Small intestine (tissue), 16 donors: ENCODE measurements at places on chromosomes 16 and 17. TPM values are rescaled to one million over a fixed set of nuclear protein-coding genes. Genes with fewer than 3 reads are reported as not detected.

- no peak for DNase-seq
Measured at GRCh38 chr16:88274847-88275246, 107.9 kb upstream of the ZNF469 start.

GRCh38 chr17:61502292-61502691 lies 50.1 kb downstream of the TBX4 start:
- DNase-seq, result no peak

DNA sequence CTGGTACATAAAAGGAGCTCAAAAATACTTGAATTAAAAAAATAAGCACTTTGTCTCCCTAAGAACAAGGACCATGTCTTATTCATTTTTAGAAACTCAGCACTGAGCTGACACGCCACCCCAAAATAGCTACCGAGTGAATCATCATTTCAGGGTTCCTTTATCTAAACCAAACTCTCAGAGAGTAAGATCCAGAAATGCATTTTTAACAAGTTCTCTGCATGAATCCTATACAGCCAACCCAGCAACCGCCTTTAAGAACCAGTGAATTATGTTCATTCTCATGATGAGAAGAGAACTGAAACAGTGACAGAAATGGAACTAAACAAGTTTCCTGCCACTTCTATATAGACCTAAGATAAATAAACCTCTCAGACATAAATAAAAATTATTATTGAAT lies 8.7 kb downstream of the C16orf87 start:
- no peak for DNase-seq

GRCh38 chr16:89149386-89149785 lies 22.2 kb upstream of the CDH15 start:
- DNase-seq, result no peak

DNA sequence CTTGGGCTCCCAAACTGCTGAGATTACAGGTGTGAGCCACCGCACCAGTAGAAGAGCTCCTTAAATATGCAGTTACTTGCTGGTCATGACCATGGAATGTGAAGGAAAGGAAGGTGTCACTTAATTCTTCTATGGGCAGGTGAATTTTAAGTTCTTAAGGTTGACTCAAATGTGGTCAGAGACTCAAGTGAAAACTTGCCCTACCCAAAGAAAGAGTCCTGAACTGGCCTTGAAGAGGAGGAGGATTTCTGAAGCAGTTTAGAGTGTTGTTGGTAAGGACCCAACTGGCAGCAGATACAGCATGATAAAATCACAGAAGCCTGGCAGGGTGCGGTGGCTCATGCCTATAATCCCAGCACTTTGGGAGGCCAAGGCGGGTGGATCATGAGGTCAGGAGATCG lies 29.4 kb downstream of the CHD9 start:
- no peak for DNase-seq

GRCh38 chr16:79601092-79601930 lies 774 bp upstream of the MAF start:
- DNase-seq, result peak; percentile 87

DNA sequence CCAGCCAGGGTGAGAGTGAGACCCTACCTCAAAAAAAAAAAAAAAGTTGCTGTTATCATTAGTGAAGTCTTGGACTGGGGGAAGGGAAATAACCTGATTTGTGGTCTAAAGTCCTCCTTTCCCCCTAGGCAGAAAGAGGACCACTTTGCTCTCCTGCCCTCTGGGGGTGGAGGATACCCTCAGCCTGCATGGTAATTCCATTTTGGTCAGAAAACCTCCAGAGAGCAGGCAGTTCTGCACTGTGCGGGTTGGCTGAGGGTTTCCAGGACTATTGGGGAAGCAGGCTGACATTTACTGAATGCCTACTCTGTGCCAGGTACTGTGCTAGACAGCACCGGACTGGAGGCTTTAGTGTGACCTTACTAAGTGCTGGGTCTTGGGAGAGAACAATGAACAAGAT lies 2.6 kb downstream of the ADAP2 start:
- DNase-seq, result no peak

GRCh38 chr16:11224894-11225676 lies 30.9 kb downstream of the SOCS1 start:
- no peak for DNase-seq

- no peak for DNase-seq
Measured at GRCh38 chr17:41065829-41066624, at the start of gene KRTAP2-4. KRTAP2-4 (minus strand) TSS chr17:41065879; CDS start chr17:41065845, 34 bp downstream.

GRCh38 chr16:31243734-31244670 lies 15.8 kb upstream of the ITGAM start:
- no peak for DNase-seq

DNA sequence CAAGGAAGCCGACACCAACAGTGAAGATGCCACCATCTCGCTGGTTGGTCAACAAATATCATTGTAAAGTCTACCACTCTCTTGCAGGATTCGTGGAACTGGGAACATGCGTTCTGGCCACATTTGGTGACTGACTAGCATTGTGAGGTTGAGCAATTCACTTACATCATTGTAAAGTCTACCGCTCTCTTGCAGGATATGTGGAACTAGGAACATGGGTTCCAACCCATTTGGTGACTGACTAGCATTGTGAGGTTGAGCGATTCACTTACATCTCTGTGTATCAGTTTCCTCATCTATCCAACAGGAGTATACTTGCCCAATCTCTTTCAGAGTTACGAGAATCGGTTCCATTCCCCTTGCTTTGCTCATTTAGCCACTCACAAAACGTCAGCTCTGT lies 42.6 kb upstream of the RPH3AL start:
- no peak for DNase-seq

DNA sequence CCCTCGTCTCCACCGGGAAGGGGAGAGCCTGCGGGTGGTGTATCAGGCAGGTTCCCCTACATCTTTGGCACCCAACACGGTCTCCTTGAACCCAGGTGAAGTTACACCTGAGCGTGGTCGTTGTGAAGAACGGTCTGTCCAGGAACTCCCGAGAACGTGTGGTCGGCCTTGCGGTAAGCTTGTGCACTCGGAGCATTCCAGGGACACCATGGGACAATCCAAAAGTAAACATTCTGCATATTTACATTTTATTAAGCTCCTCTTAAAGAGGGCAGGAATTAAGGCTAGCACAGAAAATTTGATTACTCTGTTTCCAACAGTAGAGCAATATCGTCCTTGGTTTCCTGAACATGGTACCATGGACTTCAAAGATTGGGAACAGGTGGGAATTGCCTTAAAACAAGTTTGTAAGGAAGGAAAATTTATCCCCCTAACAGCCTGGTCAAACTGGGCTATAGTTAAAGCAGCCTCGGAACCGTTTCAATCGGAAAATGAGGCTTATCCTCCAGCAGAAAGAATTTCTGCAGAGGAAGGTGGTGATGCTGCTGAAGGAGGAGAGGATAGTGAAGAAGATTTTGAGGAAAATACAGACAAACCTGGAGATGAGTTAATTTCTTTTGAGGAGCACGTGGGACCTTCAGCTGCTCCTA lies 18.2 kb downstream of the ALOX15B start:
- no peak for DNase-seq

DNA sequence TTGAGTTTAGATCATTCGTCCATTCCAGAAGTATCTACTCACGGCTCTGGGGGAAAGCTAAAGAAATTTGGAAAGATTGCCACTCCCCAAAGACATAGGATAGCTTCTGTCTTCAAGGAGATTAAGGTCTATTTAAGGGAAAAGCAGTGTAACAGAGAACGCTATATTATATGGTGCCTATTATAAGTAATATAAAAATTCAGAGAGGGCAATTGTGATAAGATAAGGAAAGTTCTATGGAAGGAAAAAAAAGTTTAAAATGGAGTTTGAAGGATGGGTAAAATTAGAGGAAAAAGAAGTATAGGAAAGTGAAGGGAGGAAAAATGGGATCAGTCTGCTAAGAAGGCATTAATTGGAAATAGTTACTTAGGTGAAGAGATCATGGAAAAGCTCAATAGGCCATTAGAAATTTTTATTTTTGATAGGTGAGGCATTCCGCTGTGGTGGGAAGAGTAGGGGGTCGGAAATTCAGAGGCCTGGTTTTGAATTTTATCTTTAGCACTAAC lies 690 bp upstream of the CDC27 start:
- DNase-seq, result no peak

- DNase-seq, result no peak
Measured at GRCh38 chr17:77271411-77271810, 130.6 kb downstream of the SEC14L1 start.

- DNase-seq, result no peak
Measured at GRCh38 chr16:16186820-16187219, 36.5 kb downstream of the ABCC6 start.

DNA sequence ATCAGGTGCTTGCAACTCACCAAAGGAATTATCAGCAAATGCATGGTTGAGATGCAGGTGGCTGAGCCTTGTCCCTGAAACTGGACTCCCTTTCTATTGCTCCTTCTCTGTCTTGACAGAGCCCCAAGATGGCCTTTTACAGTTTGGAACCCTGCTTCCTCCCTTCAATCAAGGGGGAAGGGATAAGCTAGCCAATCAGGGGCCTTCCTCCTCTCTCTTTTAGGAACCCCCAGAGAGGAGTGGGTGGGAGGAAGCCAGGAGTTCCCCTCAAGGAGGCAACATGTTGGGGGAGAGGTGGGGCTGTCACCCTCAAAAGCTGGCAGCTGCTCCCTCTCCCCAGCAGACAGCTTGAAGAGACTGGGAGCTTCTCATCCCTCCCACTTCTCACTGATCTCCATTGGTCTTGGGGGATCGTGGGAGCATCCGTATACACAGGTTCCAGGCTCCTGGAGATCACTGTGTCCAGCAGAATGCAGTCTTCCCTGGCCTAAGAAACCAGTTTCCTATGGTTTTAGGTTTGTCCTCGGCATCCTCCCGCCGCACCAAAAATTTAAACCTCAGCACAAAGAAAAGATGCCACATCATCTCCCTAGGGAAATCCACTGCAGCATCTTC lies 7.2 kb downstream of the RASL10B start:
- no peak for DNase-seq

UNC45B gene
- not detected for polyA plus RNA-seq

ANKRD40CL gene
- polyA plus RNA-seq, result 60.8 TPM

TVP23A gene
- 0.73 TPM for polyA plus RNA-seq

SLFN14 gene
- not detected for polyA plus RNA-seq

LRRC46 gene
- 1.5 TPM for polyA plus RNA-seq

NTN1 gene
- 13.2 TPM for polyA plus RNA-seq

SPNS1 gene
- 41.7 TPM for polyA plus RNA-seq

ACAP1 gene
- 3.8 TPM for polyA plus RNA-seq

KCTD19 gene
- polyA plus RNA-seq, result 0.19 TPM

CUEDC1 gene
- polyA plus RNA-seq, result 5.4 TPM
